ENCODE measurements at places on chromosomes 13 and 19.

DNA sequence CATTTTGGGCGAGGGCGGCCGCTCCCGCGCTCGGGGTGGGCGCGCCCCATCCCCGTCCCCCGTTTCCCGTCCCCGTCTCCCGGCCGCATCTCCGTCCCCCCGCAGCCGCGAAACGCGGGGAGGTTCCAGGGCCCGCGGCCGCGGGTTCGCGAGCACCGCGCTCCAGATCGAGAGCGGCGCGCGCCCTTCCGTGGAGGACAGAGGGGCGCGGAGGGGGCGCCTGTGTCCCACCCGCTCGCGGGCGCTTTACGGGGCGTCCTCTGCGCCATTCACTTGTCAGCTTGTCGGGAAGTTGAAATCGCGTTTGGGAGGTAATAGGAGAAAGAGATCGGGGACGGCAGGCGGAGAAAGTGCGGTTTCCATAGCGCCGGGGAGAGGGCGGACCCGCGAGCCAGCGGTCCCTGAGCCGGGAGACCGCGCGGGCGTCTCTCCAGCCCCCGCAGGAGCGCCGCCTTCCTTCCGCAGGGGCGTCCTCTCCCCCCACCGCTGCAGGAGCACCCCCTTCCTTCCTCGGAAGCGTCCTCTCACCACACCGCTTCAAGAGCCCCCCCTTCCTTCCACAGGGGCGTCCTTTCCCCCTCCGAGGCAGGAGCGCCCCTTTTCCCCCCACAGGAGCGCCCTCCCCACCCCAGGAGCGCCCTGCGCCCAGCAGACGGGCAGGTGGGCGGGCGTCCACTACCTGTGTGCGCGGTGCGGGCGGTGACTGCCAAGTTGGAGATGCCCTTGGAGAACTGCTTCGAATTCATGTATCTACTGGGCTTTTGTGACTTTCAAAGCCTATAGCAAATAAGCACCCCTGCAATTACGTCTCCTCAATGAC, 962 bp upstream of the IRS2 start:
- DNase-seq, result peak; percentile 21

DNA sequence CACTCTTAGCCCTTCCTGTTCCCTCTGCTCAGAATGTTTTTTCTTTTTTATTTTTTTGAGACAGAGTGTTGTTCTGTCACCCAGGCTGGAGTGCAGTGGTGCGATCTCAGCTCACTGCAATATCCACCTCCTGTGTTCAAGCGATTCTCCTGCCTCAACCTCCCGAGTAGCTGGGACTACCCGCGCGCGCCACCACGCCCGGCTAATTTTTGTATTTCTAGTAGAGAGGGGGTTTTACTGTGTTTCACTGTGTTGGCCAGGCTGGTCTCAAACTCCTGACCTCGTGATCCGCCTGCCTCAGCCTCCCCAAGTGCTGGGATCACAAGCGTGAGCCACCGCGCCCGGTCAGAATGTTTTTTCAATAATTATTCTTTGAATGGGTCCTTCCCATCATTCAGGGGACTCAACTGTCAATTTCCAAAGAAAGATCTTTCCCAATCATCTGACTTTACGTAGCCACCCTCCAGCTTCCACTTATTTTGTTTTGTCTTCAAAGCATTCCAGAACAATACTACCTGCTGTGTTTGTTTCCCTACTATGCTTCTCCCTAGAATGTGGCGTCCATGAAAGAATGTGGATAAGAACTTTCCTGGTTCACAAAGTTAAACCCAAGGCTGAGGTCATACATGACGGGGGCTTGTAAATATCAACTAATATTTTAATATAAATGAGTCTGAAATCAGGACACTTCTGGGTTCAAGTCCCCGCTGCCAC, 1.2 kb downstream of the NDUFA7 start:
- DNase-seq, result no peak

DNA sequence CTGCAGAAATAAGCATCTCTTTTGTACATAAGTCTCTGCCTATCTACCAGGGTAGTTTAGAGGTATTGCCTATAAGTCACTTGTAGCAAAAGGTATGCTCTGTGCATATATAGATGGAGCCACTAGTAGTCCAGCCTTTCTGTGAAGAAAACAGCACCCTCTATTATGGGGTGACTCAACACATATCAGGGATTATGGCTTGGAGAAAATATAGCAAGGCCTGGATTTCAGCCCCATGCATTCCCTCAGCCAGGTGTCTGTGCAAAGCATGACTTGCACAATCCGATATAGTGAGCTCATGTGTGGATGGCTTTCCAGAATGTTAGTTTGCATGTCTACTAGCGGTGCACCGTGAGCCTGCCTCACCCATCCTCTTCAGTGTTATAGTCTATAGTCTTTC, 13.4 kb upstream of the NALCN start:
- DNase-seq, result no peak

DNA sequence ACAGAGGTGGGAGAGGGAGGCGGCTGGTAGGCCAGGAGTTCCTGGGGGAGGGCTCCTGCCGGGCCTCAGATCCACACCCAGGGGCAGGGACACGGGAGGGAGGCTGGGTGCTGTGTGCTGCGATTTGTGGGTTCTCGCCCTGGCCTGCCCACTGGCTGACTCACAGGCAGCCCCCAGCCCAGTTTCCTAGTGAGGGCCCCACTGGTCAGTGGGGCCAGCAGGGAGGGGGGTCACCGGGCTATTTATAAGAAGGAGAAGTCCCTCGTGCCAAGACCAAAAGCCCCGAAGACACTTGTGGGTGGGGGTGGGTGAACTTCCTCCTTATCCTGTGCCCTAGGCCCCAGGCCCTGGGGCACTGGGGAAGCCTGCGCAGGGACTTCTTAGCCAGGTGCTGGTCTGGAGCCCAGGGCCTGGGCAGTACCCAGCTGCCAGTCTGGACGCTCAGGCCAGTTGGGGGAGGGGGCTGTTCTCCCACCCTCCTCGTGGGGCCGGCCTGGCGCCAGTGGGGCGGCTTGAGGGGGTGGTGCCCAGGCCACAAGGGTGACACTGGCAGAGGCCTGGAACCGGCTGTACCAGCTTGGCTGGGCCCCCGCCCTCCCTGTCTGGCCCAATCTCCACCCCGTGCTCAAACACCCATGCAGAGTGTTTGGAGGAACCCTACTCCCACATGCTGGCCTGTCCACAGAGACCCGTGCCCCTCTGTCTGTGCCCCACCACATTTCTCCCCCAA, 5.0 kb upstream of the JUNB start:
- DNase-seq, result no peak

GRCh38 chr13:27080018-27080948, 91.3 kb downstream of the USP12 start:
- no peak for DNase-seq

Data from central memory CD4-positive, alpha-beta T cell (primary cell).